Urinary bladder (tissue), 4 donors: ENCODE measurements at places on chromosomes 2 and 18. TPM values are rescaled to one million over a fixed set of nuclear protein-coding genes. Genes with fewer than 3 reads are reported as not detected.

GRCh38 chr2:218145124-218145523, 19.3 kb downstream of the CXCR2 start:
- DNase-seq = no peak

DNA sequence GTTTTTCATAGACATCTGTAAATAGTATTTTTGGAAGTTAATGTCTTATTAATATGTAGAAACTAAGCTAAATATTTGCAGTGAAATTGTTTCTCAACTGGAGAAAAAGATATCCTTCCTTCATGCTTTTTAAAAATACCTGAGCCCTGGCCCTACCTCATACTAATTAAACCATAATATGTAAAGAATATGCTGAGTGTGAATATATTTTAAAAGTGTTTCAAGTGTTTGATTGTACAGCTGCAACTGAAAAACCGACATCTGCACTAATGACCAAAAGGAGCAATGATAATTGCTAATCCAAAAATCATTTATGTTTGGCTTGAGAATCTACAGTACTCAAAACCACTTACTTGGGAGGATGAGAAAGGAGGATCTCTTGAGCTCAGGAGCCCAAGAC, 156.7 kb downstream of the MBD5 start:
- DNase-seq = no peak

DNA sequence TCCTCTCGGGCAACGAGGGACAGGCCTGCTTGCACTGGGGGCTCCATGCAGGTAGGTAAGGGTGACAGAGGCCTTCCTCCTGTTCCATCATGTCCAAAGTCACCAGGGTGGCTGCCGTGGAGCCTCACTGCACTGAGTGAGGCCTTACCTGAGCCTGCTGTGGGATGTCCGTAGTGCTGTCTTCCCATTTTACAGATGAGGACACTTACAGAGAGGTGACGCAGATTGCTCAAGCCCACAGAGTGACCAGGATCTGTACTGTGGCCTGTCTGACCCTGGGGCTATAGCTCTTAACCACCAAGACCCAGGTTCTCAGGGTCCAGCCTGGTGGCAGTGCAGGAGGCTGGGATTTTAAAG, 5.4 kb downstream of the ATOH8 start:
- DNase-seq = no peak

DNA sequence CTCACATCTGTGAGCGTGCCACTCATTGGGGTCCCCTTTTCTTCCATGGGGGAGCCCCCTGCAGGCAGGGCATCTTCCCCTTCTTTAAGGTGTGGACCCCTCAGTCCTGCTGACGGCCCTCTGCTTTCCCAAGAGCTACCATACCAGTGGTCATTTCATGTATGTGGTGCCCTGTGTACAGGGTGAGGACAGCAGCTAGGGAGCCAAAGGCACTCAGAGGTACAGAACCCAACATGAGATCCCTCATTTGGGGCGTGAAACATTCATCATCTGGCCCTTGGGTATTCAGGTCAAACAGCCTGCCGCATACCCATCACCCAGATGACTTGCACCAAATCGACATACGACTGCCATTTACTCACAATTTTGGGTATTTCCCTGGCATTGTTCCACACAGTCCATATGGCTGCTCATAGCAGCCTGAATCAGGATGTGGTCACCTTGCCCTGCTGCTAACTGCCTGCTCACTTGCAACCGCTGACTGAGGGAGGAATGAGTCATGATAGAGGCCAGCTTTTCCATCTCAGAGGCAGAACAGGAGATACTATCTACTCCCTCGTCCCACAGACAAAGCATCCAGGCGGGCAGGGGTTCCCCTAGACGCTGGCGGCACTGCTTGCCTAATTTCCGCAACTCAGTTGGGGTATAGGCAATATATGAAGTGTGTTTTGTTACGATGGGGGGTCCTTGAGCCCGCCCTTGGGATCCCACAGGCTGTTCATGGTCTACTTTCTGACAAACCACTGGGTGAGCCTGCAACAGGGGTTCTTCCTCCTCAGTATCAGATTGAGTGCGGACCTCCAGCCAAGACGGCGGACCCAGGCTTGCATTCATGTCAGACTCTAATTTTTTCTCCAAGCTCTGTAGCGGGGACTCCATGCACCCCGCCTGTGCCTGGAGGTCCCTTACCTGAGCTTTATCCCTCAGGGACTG, 228.6 kb downstream of the SATB2 start:
- DNase-seq = no peak

DNA sequence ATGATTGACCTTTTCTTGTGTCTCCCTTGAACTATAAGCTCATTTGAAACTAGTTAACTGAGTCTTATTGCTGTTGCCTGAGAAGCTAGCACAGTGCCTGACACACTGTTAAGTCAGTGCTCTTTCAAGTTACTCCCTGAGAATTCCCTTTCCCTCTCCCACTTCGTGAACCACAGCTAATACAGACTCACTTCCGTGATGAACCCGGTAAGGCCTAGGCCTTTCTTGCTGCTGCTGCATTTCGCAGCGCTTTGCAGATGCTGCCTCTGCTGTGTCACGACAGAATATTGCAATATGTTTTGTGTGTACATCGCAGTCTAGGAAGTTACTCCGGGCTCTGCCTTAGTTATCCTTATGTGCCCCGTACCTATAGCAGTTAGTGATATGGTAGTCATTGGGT, 42.8 kb downstream of the LIMS1 start:
- DNase-seq = no peak

DNA sequence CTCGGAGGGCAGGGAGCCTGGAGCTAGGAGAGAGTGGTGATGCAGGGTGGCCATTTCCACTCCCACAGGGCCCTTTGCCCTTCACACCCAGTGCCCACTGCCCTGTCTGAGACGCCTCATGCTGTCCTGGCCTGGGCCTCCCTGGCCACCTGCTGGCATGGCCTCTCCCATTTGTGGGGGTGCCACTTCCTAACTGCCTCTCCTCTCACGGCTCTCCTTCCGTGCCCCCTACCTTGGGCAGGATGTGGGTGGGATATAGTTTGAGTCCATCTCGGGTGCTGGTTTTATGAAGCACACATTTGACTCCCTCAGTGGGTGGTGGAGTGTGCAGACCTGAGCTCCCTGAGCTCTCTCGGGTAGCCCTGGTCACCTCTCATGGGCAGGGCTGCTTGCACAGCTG, 46.0 kb downstream of the DGKD start:
- DNase-seq = no peak

- no peak for DNase-seq
Observed at GRCh38 chr2:187397886-187398285, 50.2 kb downstream of the CALCRL start.

- DNase-seq = no peak
Observed at GRCh38 chr2:202046572-202046971, 12.9 kb downstream of the FZD7 start.

- DNase-seq = no peak
Observed at GRCh38 chr2:48793671-48794070, 38.1 kb upstream of the LHCGR start.

The MYO7B gene
- total RNA-seq = 0.11 TPM
